ENCODE measurements at places on chromosomes 16 and 17. TPM values are rescaled to one million over a fixed set of nuclear protein-coding genes. Genes with fewer than 3 reads are reported as not detected.

The CDH11 gene
- 16.8 TPM for total RNA-seq

The BCL6B gene
- 11.9 TPM for total RNA-seq

The SPN gene
- total RNA-seq: 0.59 TPM

The TPPP3 gene
- total RNA-seq: 14.8 TPM

The GPRC5B gene
- total RNA-seq: 124 TPM

The SLC38A8 gene
- not detected for total RNA-seq

DNA sequence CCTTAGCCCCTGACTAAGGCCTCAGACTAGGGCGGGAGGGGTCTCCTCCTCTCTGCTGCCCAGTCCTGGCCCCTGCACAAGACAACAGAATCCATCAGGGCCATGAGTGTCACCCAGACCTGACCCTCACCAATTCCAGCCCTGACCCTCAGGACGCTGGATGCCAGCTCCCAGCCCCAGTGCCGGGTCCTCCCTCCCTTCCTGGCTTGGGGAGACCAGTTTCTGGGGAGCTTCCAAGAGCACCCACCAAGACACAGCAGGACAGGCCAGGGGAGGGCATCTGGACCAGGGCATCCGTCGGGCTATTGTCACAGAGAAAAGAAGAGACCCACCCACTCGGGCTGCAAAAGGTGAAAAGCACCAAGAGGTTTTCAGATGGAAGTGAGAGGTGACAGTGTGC lies 12.7 kb downstream of the CES3 start:
- no peaks in the 10 kb centered on the region for H3K36me3 ChIP-seq
- DNase-seq: no peak

DNA sequence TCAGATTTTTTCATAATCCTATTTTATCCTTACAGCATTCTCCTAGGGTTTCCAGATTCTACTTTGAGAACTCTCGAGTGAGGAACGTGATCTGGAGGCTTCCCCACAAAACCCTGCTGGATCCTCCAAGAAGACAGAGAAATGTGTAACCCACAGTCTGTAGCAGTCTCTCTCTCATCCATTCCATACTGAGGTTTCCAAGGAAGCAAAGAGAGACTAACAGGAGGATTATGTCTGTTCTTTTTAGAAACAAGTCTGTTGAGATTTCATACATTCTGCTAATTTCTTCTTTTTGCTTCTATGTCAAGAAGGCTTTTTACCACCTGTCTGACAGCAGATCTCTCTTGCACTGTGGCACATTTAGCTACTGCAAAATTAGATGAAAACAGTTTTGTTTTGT lies 18.8 kb downstream of the TMIGD1 start:
- no peaks in the 10 kb centered on the region for H3K4me1 ChIP-seq
- no peak overlapping the region for H3K4me3 ChIP-seq
- DNase-seq: no peak
- H3K27ac ChIP-seq: no peak overlapping the region

DNA sequence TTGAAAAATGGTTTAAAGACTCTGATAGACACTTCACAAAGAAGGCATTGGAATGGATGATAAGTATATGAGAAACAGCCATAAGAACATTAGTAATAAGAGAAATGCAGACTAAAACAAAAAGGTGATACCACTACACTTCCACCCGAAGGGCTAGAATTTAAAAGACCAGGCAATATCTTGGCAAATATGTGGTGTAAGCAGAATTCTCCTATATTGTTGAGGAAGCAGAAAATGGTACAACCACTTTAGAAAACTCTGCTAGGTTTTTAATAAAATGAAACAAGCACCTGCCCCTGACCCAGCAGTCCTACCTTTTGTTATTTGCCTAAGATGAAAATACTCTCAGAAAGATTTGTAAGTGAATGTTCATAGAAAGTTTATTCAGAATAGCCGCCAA lies 43.7 kb downstream of the MAP2K4 start:
- no peak overlapping the region for H3K4me3 ChIP-seq
- no peaks in the 10 kb centered on the region for H3K4me1 ChIP-seq
- no peak for DNase-seq
- no peaks in the 10 kb centered on the region for H3K36me3 ChIP-seq

- no peaks in the 10 kb centered on the region for H3K27me3 ChIP-seq
- no peak for DNase-seq
Observed at GRCh38 chr17:47278561-47278960, 24.9 kb downstream of the ITGB3 start.

- H3K4me3 ChIP-seq: no peak overlapping the region
- H3K27me3 ChIP-seq: no peaks in the 10 kb centered on the region
- no peak overlapping the region for H3K27ac ChIP-seq
Observed at GRCh38 chr17:28030386-28030785, 12.1 kb upstream of the NLK start.

DNA sequence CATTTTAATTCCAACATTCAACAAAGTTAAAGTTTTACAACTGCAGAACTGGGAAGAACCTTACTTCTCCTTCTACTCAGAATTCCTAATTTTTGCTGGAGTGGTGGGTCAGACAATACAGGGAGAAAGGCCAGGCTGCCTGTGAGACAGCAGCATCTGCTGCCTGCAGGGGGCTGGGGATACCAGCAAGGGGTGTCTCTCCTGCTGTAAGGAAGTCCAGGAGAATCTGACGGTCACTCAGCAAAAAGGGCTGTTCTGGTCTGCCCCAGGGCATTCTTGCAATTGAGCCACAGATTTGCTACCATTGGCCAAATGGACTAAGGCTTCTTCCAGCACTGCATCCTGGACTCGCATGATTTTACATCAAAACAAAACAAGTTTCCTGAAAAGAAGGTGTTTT lies 426.6 kb upstream of the CDH11 start:
- no peak overlapping the region for H3K4me3 ChIP-seq
- no peak overlapping the region for H3K27ac ChIP-seq
- H3K36me3 ChIP-seq: no peaks in the 10 kb centered on the region
- H3K27me3 ChIP-seq: no peaks in the 10 kb centered on the region
- H3K4me1 ChIP-seq: no peaks in the 10 kb centered on the region

DNA sequence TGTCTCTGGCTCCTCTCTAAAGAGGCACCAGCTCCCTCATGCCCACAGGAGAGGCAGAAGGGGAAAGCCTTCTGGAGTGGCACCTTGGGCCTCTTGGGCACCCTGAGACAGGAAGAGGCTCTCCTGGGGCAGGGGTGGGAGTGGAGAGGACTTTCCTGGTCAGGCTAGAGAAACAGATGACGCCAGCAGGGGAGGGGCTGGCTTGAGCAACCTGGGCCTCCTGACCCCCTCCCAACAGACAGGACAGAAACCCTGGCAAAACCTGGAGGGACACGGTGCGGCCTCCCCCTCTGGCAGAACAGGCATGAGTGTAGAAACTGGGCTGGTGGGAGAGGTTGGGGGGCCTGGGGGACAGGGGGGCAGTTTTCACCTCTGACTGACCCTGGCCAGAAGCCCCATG lies 6.1 kb downstream of the SMIM5 start:
- no peak for DNase-seq
- H3K27ac ChIP-seq: no peak overlapping the region
- no peaks in the 10 kb centered on the region for H3K27me3 ChIP-seq
- no peaks in the 10 kb centered on the region for H3K36me3 ChIP-seq
- H3K4me3 ChIP-seq: no peak overlapping the region

DNA sequence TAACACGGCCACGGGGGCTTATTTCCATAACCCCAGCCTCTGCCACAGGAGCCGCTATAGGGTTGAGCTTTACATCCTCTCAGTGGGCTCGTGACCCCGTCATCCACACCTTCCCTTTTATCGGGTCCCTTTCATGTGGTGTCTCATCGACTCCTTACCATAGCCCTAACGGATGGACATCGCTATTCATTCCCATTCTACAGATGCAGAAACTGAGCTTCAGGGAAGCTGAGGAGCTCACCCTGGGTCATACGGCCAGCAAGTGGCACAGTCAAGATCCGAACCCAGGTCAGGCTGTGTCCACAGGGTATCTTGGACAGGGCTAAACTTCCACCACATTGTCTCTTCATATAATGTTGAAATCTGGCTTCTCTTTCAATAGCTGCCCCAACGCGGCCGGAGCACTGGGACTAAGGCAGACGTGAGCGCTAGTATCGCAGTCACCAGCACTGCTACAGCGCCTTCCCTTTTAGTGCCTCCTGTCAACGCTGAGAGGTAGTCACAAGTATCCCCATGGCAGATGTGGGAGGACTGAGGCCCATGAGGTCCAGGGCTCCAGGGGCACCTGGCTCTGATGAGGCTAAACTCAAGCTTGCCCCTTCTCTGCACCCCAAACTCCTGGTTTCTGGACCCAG lies 50.8 kb downstream of the SOCS1 start:
- H3K36me3 ChIP-seq: no peaks in the 10 kb centered on the region
- H3K4me1 ChIP-seq: no peaks in the 10 kb centered on the region
- no peak for DNase-seq
- H3K27me3 ChIP-seq: peaks cover 6% of the 10 kb centered on the region

GRCh38 chr17:4545217-4545951 lies 9.8 kb downstream of the MYBBP1A start:
- peak; percentile 13 for DNase-seq
- H3K36me3 ChIP-seq: peaks cover 10% of the 10 kb centered on the region
- H3K4me1 ChIP-seq: peaks cover 4% of the 10 kb centered on the region
- H3K27ac ChIP-seq: peak overlapping the region; percentile 49

DNA sequence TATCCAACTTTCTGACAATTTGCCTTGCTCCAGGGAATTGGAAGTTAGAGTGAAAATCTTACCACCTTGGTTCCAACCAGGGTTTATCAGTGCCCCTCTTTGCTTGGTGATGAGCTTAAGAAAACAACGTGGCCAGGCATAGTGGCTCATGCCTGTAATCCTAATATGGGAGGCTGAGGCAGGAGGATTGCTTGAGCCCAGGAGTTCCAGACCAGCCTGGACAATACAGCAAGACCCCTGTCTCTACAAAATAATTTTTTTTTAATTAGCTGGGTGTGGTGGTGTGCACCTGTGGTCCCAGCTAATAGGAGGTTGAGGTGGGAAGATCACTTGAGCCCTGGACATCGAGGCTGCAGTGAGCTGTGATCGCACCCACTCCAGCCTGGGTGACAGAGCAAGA lies 21.4 kb downstream of the SLC7A6 start:
- peak overlapping the region; percentile 91 for H3K27ac ChIP-seq
- H3K36me3 ChIP-seq: peaks cover 3% of the 10 kb centered on the region
- H3K4me3 ChIP-seq: peak overlapping the region; percentile 18
- DNase-seq: no peak

GRCh38 chr17:4357030-4357628 lies 9.3 kb downstream of the UBE2G1 start:
- H3K27ac ChIP-seq: peak overlapping the region; percentile 99
- no peaks in the 10 kb centered on the region for H3K36me3 ChIP-seq
- peaks cover 67% of the 10 kb centered on the region for H3K4me1 ChIP-seq
- no peaks in the 10 kb centered on the region for H3K27me3 ChIP-seq
- H3K4me3 ChIP-seq: no peak overlapping the region

GRCh38 chr17:71398800-71399219 lies 722.0 kb upstream of the SOX9 start:
- H3K27ac ChIP-seq: no peak overlapping the region
- H3K4me1 ChIP-seq: no peaks in the 10 kb centered on the region
- DNase-seq: no peak

GRCh38 chr17:6413065-6413464 lies 21.9 kb downstream of the AIPL1 start:
- DNase-seq: no peak
- H3K4me3 ChIP-seq: no peak overlapping the region
- no peaks in the 10 kb centered on the region for H3K4me1 ChIP-seq
- no peak overlapping the region for H3K27ac ChIP-seq

DNA sequence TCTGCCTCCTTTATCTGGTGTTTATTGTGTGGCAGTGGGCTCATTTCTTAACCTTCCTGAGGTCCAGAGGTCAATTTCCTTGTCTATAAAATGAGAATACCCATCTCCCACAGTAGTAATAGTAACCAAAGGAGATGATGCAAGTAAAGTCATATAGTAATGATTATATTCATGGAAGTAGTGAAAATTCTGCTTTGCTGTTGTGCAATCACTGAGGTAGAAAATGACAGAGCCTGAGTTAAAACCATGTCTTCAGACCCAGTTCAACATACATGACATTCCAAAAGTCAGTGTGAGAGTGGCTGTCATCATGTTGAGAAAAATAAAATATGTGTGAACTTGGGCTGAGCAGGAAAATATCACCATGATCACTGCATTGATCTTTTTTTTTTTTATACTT lies 864 bp upstream of the UMOD start:
- no peak overlapping the region for H3K27ac ChIP-seq
- no peaks in the 10 kb centered on the region for H3K4me1 ChIP-seq
- no peaks in the 10 kb centered on the region for H3K36me3 ChIP-seq
- H3K27me3 ChIP-seq: peaks cover 3% of the 10 kb centered on the region
- no peak overlapping the region for H3K4me3 ChIP-seq

DNA sequence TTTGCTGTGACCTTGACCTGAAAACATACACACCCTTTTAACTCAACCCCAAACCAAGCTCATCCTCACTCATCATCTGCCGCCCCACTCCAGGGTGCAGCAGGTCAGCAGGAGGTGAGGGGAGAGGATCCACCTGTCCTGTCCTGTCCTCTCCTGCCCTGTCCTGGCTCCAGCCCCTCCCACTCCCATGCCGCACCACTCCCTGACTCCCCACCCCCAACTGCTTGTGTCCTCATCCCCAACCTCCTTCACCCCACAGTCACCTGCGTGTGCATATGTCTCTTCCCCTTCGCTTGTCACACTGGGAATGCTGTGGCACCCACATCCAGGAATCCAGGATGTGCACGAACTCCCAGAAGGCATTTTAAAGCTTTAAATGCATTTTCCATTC lies 15.6 kb downstream of the NGFR start:
- no peaks in the 10 kb centered on the region for H3K36me3 ChIP-seq
- no peak overlapping the region for H3K27ac ChIP-seq
- peaks cover 7% of the 10 kb centered on the region for H3K27me3 ChIP-seq
- H3K4me1 ChIP-seq: peaks cover 13% of the 10 kb centered on the region

GRCh38 chr17:35376245-35376644 lies 2.8 kb upstream of the SLFN11 start:
- peak overlapping the region; percentile 8 for H3K27ac ChIP-seq
- peaks cover 3% of the 10 kb centered on the region for H3K4me1 ChIP-seq
- H3K27me3 ChIP-seq: peaks cover 5% of the 10 kb centered on the region
- H3K4me3 ChIP-seq: no peak overlapping the region

DNA sequence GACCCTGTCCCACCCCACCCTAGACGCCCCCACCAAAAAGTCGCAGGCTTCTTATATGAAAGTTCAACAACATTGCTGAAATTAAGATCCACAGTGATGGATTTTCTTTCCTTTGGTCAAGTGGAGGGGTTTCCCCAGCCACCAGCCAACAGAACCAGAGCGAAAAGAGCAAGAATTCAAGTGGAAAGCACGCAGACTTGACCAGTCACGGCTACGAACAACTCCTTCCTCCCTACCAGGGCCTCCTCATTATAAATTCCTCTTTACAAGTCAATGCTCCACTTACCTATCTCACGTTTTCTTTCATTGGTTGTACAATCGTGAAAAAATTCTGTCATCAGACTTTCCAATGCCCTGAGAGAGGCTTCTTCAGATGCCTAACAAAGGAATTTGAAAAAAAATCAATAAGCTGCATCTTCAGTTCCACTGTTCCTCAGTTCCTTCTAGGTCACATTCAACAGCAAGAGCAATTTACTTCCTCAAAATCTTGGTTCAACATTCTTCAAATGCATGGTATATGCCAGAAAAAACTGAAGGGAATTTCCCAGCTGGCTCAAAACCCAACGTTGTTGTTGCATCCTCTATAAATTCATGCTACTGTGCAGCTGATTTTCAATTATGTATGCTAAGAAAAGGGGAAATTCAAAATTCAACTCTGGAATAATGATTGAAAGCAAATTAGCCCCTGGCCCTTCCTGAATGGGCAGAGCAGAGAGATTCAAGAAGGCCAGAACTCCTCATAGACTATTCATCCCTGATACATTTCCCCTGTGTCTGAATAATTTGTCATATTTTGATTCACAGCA lies 30.9 kb downstream of the XPO6 start:
- H3K4me3 ChIP-seq: no peak overlapping the region
- H3K4me1 ChIP-seq: peaks cover 38% of the 10 kb centered on the region
- DNase-seq: no peak
- no peak overlapping the region for H3K27ac ChIP-seq

GRCh38 chr16:1823821-1824220 lies 2.8 kb downstream of the HAGH start:
- no peak overlapping the region for H3K27ac ChIP-seq
- no peak for DNase-seq
- H3K4me1 ChIP-seq: peaks cover 34% of the 10 kb centered on the region
- H3K36me3 ChIP-seq: peaks cover 49% of the 10 kb centered on the region

Data from psoas muscle (tissue), 8 donors.